NCI-H1436 treated with DMSO at 0.1 percent for 48 hours (cell line): ENCODE measurements at places on chromosomes 6 and 20.

- no peak for DNase-seq
Measured at GRCh38 chr6:11618533-11618932, 81.0 kb downstream of the TMEM170B start.

DNA sequence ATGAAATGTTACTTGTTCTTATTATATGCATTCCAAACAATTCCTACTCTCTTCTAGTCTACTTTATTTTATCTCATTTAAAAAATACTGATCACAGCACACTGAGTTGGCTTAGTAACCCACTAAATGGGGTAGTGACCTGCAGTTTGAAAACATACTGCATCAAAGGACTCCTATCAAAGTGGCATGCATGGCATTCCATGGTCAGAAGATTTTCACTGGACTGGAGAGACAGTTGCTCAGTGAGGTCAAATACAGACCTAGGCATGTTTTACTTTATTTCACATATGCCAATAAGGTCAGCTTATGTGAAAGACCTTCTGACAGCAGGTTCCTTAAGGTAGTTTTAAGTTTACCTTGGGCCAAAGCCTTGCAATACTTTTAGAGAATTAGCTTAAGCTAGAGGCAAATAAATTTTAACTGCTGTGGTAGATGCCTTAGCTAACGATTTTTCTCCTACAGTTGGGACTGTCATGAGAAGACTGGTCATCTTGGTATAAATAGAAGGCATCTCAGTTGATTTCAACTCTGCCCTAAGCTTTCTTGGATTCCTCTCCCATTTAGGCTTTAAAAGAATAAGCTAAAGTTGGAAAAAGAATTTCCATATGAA lies 35.1 kb downstream of the TPD52L1 start:
- DNase-seq, result no peak

DNA sequence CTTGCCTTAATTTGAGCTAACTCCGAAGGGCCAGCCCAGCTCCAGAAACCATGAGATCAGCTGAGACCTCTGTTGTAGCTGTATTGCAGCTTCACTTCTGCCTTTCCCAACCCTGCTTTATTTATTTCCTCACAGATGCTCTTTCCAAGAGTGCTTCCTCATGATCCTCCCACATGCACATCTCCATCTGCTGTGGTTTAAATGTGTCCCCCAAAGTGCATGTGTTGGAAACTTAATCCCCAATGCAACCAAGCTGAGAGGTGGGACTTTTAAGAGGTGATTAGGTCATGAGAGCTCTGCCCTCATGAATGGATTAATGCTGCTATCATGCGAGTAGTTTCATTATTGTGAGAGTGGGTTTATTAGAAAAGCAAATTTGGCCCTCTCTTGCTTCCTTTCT lies 164.4 kb upstream of the TAB2 start:
- no peak for DNase-seq

DNA sequence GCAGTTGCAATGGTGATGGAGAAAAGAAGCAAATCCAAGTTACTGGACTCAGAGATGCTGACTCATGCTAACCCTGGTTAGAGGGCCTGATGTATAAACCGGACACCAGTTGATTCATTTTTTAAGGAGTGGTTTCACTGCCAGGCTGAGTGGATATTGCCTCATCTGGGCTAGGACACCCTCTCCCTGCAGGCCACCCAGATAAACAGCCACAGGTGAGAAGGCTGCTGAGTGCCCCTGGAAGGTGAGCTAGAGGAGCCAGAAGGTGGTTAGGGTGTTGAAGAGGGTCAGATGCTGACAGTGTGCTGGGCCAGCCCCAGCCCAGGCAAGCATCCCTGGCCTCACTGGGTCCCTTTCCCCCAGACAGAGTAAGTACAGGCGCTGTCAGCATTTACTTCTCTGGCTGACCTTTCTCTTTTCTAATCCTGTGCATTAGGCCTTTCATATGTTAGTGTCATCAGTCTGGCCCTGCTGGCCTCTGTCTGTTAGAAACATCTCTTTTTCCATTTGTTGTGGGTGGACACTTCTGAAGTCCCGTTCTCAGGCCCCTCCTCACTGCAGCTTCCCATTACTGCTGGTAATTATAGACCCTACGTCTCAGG lies 13.5 kb downstream of the EPB41L1 start:
- DNase-seq, result no peak

DNA sequence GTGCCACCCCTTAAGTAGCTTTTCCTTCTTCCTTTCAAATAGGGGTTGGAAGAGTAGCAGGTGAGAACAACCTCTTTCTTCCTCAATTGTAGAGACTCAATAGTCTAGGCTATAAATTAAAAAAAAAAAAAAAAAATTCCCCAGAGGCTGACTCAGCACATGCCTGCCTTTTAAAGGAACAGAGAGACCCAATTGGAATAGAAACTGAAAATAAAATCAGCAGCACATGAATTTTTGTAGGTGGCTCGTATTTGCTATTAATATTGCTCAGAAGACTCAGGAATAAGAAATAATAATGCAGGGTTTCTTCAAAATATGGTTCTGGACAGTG lies 19.3 kb downstream of the TOP1 start:
- DNase-seq, result no peak

DNA sequence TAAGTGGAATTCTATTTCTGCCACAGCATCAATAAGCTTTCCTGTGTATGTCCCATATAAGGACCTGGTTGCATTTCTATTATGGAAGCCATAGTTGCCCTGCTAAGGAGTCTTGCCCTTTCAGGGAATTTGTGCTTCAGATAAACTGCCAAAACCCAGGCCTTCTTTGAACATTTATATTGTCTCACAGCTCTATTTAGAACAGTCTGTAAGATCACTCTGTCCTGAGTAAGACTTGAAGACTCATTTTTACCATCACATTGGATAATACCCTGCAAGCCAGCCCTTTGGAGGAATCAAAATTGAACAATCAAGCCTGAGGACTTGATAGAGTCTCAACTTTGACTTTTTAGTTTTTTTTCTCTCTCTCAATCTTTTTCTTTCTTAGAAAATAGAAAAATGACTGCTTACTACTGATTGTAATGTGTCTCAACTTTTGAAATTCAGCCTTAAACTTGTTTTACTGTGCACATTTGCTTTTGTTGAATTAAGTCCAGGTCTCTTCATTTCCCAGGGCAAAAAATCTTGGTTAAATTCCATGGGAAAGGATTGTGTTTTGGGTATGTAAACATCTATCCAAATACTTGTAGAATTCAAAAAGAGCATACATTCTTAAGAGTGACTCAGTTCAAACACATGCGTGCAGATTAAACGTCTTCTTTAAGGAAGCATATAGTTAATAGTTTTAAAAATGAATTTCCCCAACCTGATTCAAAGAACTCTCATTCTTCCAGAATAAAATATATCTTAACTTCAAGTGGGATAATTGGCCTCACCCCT lies 91.2 kb downstream of the PLCB1 start:
- no peak for DNase-seq

DNA sequence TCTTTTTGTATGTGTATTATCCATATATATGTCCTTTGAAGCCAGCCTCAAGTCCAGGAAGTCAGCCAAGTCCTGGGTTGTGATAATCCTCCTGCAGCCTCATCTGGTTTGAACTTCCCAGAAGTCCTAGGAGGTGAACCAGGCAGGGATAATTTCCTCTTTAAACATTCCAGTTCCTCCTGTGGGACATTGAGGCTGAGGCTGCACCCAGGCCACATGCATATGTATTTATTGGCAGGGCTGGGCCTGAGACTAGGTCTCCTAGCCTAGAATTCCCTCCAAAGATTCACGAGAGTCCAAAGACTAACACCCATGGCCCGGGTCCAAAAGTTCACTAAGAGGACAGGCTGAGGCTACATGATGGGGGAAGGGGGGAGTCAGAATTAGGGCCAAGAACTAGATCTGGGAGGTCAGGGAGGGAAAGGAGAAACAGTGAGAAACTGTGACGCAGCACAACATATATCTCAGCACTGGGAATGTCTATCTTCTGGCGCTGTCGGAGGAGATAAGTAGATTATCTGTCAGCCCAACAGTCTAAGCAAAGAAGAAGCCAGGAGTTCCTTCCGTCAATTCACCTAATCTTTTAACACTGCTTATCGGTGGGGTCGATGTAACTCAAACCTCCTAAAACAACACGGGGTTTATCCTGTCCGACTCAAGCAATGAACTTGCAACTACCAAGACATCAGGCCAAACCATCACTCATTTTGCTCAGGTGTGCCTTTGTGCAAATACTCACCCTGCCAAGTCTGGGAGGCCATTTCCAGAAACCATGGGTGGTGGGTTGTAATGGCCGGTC lies 43.3 kb downstream of the SNX5 start:
- no peak for DNase-seq

DNA sequence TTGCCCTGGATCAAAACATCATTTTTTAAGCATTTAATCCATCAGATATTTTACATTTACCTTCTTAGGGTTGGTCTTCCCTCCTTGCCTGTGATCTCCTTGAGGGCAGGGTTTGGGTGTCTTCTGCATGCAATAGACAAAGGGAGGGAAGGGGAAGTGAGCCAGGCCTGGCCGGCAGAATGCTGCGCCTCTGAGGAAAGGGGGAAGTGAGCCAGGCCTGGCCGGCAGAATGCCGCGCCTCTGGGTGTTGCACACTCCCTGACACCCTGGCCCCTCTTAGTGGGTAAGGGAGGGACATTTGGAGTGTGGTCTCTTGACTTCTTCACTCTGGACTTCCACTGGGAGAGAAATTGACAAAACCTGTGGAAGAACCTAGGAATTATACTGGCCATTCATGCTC lies 12.4 kb downstream of the PSMF1 start:
- DNase-seq, result no peak

DNA sequence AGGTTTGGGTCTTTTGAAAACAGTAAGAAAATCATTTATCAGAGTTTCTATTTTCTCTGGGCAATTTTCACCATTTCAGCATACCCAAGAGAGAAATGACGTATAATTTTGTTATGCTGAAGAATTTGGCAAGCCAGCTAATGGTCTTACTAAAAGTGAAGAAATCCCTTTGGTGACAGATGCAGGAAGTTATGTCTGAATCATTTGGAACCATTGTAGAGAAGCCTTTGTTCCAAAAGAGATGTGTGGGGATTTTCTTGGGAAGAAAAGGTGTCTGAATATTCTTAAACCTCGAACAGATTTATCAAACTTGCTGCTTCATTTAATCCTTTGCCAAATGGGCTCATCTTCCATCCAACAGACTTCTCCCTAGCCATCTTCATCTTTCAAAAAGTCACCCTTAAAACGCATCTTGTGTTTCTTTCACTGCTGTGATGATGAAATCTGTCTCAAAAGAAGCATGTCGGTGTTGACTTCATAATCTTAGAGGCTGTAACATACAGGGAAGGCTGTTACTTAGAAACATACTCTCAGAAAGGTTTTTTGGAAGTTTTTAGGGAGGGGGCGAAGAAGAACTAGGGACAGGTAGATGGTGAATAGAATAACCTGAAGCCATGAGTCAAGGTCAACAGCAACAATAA lies 39.5 kb downstream of the CITED2 start:
- DNase-seq, result no peak

DNA sequence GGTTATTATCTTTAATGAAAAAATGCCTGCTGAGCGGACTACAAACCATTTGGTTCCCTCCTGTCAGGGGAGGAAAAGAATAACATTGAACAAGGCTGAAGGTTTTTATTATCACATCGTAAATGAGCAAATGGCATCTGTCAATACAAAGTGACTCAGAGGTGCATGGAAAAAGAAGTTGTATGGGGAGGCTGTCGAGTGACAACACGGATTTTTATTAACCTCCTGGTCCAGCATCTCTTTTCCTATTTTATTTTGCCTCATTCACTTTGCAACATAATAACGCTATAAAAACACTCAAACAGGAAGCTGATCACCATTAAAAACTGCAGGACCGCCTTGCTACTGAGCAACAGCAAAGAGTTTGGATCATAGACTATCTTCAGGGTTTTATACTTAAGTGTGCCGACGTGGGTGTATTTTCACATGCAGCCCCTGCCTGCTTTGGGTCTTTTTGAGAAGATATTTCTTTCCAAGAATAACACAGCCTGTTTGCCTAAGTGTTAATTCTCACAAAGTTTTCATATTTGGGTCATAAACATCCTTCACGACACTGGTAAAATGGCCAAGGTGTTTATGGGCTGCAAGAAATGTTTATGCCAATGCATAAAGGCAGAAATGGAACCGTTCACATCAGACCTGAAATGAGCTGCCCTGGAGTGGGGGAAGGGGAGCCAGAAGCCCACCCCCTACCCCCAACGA lies 132.1 kb upstream of the SALL4 start:
- DNase-seq, result no peak

DNA sequence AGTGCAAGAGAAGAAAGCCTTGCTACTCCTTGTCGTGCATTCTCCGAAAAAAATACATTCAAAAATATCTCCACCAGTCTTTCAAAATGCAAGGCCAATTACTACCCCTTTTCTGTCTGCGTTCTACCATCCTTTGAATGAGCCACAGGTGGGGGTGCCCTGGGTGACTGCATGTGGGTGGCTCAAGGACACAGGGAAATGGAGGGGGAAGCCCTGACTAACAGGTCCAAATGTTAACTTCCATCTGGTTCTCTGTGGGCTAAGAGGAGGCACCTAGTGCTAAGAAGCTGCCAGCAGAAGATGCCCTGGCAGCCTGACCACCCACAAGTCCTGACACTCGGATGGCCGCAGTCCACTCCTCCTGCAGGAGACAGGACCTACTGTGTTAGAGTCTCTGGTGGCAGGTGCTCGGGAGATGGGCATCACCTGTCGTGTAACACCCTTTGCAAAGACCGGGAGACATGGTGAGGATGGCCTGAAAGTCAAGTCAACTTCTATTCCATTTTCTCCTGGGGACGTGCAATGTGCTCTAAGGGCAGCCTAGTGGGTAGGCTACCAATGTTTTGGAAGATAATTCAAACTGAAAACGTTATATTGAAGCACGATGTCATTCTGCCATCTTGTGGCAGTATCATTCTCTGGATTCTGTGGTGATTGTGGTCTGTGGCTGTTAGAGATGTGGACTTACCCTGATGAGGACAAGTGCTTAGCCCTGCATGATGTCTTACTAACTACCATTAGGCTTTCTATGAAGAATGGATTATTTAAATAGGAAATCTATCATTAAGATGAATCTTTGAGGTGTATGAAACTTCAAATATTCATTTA lies 27.4 kb upstream of the IGF2R start:
- DNase-seq, result no peak

GRCh38 chr6:161561908-161562307 lies 288.0 kb upstream of the AGPAT4 start:
- DNase-seq, result no peak

DNA sequence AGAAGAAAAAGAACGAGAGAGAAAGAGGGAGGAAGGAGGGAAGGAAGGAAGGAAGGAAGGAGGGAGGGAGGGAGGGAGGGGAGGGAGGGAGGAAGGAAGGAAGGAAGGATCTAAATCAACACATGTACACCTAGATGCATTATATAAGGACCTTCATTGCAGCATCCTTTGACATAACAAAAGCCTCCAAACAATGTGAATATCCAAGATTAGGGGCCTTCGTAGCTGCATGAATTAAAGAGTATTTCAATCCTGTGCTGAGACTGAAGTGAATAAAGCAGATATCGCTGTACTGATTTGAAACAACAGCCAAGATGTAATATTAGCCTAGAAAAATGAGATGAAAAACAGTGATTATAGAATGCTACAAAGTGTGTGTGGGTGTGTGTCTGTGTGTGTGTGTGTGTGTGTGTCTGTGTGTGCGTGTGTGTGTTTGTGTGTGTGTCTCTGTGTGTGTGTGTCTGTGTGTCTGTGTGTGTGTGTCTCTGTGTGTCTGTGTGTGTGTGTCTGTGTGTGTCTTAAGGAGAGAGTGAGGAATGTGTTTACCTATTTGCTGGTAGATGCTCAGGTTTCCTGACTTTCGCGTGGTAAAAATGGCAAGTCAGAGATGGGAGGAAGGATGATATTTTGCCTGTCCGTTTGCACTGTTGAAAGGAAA lies 129.0 kb upstream of the PTPN1 start:
- no peak for DNase-seq

GRCh38 chr6:4176907-4177306 lies 41.5 kb upstream of the ECI2 start:
- no peak for DNase-seq

- DNase-seq, result no peak
Measured at GRCh38 chr20:4154958-4155411, 139.6 kb upstream of the RNF24 start.
